Mucosa of gallbladder (tissue), 1 donor: ENCODE measurements at places on chromosomes 1 and 21. TPM values are rescaled to one million over a fixed set of nuclear protein-coding genes. Genes with fewer than 3 reads are reported as not detected.

SPAG17 gene
- 2.7 TPM for total RNA-seq

RUNX3 gene
- 7.4 TPM for total RNA-seq

OR2T4 gene
- total RNA-seq = not detected

MXRA8 gene
- 73.1 TPM for total RNA-seq

FHAD1 gene
- 1.7 TPM for total RNA-seq

EPHX1 gene
- total RNA-seq = 231 TPM
